ENCODE measurements at places on chromosomes 3 and 15.

GRCh38 chr3:30324587-30324986 is 281.8 kb upstream of the TGFBR2 start:
- no peak for DNase-seq

DNA sequence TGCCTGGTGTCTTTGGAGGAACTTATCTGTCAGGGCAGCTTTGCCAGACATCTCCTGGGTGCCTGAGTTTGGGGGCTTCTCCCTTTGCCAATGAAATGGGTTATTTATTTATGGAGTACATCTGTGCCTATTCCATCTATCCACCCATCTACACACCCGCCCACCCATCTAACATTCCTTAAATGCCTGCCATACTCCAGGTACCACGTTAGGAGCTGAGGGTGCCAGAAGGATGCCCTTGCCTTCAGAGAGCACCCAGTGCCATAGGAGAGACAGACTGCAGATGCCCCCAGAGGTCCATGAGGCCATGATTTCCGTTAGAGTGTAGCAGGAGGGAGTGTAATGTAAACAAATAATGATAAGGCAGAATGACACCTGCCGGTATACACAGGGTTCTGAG is 21.8 kb upstream of the KIF23 start:
- no peak for DNase-seq

GRCh38 chr3:5202222-5202621 is 14.7 kb downstream of the EDEM1 start:
- no peak for DNase-seq

- DNase-seq, result no peak
Measured at GRCh38 chr15:52228921-52229320, 37.7 kb upstream of the GNB5 start.
